Activated CD8-positive, alpha-beta T cell treated with anti-CD3 and anti-CD28 coated beads for 36 hours (primary cell): ENCODE measurements at places on chromosomes 7 and 10.
A peak's percentile ranks its signal among the peaks of the same experiment; 100 is the strongest.

DNA sequence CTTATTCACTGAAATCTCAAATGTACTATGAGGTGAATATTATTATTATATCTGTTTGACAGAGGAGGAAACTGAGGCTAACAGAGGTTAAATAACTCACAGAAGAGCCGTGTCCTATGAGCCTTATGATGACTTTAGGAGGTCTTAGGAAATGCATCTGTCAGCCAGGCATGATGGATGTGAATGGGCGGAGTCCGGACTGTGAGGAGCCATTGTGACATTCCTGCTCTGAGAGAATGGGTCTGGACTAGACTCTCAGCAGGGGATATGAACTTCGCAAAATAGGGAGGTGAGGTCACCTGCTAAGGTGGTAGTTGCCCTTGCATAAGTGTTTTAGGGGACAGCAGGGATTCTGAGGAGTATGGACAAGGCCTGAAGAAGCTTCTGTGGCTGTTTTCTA lies 153.6 kb downstream of the TMEM178B start:
- DNase-seq = no peak

GRCh38 chr7:108427766-108428165 lies 28.5 kb downstream of the NRCAM start:
- DNase-seq = no peak

GRCh38 chr7:29877196-29877595 lies 70.9 kb downstream of the WIPF3 start:
- no peak for DNase-seq

DNA sequence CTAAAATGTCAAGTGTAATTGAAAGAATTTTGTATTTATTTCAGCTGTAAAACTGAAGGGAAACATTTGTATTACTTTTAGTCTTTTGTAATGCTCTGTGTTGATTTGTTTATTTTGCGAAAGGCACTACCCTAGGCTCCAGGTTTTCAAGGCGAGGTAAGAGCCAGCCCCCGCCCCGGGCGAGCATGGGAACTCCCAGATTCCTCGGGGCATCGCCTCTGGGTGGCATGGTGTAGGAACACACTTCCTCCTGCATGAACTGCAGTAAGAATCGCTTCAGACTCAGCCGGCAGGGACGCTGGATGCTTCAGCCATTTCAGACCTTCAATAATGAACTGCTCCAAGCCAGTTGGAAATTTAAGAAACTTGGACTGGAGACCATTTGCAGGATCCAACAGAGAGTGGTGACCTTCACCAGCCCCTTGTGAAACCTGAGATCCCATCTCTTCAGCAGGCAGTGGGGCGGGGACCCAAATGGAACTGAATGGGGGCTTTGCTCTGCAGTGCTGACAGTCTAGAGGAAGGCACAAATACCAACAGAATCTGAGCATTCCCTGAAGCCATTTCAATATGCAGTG lies 544.3 kb upstream of the MGMT start:
- no peak for DNase-seq

DNA sequence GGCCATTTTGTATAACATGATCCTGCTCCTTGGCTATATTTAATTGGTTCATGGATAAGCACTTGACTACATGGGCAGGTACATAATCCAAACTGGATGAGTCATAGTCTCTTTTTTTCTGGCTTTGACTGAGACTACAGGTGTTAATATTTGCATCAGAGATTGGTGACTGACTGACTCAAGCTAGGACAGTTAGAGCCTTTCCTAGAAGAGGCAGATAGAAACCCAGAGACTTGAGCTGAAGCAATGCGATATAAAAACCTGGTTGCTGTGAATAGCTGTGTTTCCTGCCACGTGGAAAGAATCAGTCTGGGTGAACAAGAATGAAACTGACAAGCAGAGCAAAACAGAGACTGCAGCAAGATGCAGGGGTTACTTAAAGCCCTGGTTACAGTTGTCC lies 81.0 kb downstream of the SAMD9 start:
- DNase-seq = peak; percentile 65
